Stimulated activated CD4-positive, alpha-beta T cell treated with anti-CD3 and anti-CD28 coated beads, TNF-alpha, amount 100 ng/mL, for 1 hour (primary cell): ENCODE measurements at places on chromosomes 7 and 10.

DNA sequence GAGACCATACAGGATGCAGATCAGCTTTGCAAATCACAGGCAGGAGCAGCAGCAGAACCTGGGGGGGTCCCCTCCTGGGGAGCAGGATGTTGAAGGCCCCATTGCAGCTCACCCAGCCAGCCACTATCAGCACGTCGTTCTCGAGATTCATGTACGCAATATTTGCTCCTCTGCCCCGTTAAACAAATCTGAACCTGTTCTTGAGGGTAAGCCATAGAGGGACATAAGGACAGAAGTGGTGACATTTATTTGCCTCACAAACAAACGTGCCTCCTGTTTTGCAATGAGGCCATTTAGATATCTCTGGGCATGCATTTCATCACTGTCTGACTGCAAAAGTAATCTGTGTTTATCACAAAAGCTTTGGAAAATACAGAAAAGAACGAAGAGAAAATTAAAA lies 87.3 kb upstream of the BAIAP2L1 start:
- DNase-seq, result no peak

DNA sequence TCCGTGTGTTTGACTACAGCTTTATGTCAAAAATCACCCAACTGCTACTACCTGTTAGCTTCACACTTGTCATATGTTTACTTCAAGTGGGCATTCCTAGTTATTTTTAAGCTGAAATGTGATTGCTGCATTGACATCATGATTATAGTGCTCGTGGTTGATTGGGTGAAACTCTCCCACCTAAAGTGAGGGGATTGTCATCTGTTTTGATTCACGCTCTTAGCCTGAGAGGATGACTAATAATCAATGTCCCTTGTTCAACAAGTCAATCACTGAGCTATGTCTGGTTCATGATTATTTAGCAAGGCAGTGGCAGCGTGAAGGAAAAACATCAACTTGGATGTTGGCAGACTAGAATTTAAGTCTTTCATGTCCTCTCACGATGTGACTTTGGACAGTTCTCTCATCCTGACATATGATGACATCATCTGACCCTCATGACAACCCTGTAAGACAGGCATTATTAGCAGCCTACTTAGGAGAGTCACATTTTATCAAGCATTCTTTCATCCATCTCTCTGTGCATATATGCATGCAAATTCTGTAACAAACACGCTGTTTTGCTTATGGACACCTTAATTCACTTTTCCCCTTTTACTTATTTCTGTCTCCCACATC lies 352.6 kb upstream of the ZMIZ1 start:
- DNase-seq, result no peak

DNA sequence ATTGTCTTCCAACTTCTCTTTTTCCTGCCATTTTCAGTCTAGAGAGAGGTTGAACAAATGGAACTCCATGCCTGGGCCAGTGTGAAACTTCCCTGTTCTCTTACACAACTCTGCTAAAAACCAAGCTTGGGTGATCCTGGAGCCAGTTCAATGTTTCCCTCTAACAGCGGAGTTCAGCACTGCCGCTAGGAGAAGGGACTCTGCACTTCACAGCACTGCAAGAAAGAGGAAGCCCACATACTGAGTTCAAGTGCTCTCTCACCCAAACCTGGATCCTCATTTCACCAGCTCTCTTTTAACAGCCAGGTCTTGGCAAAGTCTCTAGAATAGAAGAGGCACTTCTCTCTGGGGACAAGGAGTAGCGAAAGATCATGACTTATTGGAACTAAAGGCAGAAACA lies 18.8 kb downstream of the FOXI2 start:
- no peak for DNase-seq

GRCh38 chr7:7923818-7924217 lies 44.8 kb upstream of the GLCCI1 start:
- no peak for DNase-seq

GRCh38 chr10:70145166-70145665 lies 1.3 kb downstream of the TYSND1 start:
- no peak for DNase-seq

DNA sequence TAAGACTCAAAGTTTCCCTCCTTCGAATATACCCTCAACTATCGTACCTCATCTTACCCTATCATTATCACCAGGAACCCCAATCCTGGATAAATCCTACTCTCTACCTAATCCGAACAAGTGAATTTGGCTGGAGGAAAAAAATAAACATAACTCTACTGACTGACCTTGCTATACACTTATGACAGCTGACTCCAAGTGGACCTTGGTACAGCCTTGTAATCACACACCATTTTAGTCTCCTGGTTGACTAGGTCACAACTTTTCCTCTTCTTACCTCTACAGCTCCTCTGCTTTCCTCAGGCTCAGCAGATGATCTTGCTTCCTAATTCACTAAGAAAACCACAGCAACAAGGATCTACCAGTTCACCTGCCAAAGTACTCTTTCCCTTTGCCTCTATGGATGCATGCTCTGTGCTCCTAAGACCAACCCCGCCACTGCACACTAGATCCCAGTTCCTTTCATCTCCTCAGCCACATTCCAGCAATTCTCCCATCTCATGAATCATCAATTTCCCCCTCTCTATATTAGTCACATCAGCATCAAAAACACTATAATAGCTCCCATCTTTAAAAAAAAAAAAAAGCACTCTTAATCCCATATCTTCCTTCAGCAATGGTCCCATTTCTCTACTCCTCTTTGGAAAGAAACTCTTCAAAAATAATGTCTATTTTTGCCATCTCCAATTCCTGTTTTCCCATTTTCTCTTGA lies 35.5 kb downstream of the COA1 start:
- DNase-seq, result no peak

DNA sequence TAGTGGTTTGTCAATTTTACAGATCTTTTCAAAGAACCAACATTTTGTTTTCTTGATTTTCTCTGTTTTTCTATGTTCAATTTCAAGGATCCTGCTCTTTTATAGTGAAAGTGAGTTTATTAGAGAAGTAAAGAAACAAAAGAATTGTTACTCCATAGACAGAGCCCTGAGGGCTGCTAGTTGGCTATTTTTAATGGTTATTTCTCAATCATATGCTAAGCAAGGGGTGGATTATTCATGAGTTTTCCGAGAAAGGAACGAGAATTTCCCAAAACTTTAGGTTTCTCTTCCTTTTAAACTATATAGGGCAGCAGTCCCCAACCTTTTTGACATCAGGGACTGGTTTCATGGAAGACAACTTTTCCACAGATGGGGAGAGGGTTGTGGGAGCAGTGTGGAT lies 165.0 kb downstream of the CCSER2 start:
- no peak for DNase-seq

DNA sequence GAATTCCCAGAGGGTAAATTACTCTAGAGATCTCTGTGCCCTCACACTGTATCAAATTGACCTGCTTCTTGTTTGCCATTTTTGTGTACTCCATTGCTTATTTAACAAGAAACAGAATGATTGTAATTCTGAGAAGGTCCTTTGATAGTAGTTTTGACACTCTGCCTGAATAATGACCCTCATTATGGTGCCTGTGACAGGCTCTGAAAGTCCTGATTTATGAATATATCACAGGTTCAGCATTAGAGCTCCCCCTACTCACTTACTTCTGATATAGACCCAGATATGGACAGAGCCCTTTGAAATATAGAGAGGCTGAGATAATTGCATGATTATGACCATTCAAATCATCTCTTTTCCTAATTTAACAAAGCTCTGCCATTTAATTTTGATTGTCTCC lies 465.2 kb downstream of the MDFIC start:
- no peak for DNase-seq

GRCh38 chr7:108014747-108015682 lies 12.1 kb upstream of the LAMB1 start:
- no peak for DNase-seq

GRCh38 chr7:66075590-66076461 lies at the start of gene ASL:
Gene ASL, plus strand, starts transcription at chr7:66075819. Its CDS starts 263 bp downstream, at chr7:66076082.
- peak; percentile 81 for DNase-seq

- no peak for DNase-seq
Observed at GRCh38 chr10:81875467-81876252, 666 bp downstream of the NRG3 start.

- no peak for DNase-seq
Observed at GRCh38 chr10:95793401-95794045, 37.6 kb downstream of the ENTPD1 start.

GRCh38 chr7:123494193-123494796 lies 40.1 kb downstream of the IQUB start:
- DNase-seq, result no peak

DNA sequence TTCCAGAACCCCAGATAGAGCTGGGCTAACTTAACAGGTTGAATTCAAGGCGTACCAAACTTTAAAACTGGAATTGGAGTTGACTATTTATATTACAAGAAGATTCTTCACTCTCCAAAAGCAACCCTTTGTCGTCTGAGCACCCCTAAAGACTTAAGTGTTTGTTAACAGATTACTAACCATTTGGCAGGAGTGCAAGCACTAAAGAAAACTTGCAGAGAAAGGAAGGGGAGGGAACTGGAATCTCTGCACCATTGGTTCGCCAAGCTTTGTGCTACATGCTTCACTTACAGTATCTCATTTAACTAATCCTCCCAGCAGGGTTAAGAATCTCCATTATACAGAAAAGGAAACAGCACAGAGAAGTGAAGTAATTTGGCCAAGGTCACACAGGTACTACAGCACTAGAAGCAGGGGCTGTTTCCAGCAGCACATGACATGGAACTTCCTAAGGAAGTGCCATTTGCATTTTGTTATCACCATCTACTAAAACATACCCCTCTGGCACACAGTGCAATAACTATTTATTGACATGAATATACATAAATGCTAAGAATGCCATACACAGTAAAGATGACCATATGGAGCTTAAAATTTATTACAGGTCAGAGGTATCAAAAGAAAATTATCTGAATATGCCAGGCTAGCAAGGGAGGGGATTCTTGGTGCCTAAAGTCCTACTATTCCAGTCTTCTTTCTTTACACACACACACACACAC lies 201.2 kb downstream of the KCNMA1 start:
- no peak for DNase-seq
